ENCODE measurements at places on chromosomes 5 and 9.

- no peak for DNase-seq
These were observed 18.9 kb upstream of the MOCS2 start for GRCh38 chr5:53128481-53128880.

- no peak for DNase-seq
These were observed 281.8 kb upstream of the RFX3 start for GRCh38 chr9:3807601-3808000.

GRCh38 chr5:126435714-126436113, 12.5 kb downstream of the GRAMD2B start:
- DNase-seq = no peak

DNA sequence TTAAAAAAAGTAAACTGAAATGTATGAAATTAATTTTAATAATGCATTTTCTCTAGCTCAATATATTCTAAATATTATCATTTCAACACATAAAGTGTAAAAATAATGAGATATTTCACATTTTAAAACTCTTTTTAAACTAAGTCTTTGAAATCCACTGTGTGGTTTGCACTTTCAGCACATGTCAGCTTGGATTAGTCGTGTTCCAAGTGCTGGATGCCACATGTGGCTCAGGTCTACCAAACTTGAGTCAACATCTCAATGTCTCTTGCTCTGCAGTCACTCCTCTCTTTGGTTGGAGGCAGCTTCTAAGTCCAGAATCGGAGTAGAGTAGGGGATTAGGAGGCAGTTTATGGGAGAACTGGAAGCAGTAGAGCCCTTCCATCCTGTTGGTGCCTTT, 173.7 kb upstream of the ANKRD55 start:
- no peak for DNase-seq
